NK-92 treated with Interleukin-12 subunit alpha and Interleukin-12 subunit beta, amount 100 ng/mL, for 24 hours (cell line): ENCODE measurements at places on chromosomes 3 and 15.

DNA sequence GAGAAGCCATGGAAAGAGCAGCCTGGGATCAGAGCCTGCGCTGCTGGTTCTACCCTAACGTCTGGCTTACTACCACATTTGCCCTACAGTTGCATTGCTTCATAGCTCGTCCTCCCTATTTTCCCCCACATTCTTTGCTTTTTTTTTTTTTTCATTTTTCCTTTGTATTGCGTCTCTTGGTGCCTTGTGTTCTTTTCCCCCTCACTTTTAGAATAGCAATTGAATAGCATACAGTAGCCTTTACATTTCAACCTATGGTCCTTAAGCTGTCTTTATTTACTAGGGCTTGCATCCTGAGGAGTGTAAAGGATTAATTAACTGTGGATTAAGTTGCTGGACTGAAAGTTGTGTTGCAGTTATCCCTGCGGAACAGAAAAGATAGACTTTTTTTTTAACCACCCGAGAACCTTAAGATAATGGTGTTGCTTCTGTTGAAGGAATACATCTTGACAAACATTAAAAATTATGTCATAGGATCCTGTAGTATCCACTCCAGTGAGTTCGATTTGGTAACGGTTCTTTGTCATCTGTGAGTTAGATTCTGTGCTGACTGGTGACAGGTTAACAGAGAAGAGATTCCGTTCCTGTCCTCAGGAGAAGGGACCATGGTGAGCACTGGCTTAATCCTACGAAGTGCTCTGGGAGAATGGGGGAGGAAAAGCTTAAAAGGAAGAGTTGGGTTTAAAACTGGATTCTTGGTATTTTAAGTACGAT, 417.4 kb upstream of the NAALADL2 start:
- no peak for DNase-seq

GRCh38 chr3:109257269-109257668, 59.0 kb downstream of the DPPA2 start:
- DNase-seq, result no peak

GRCh38 chr15:101342056-101342455, 47.0 kb upstream of the SNRPA1 start:
- no peak for DNase-seq

- no peak for DNase-seq
These were observed 73.8 kb upstream of the HRH1 start for GRCh38 chr3:11080492-11080891.

DNA sequence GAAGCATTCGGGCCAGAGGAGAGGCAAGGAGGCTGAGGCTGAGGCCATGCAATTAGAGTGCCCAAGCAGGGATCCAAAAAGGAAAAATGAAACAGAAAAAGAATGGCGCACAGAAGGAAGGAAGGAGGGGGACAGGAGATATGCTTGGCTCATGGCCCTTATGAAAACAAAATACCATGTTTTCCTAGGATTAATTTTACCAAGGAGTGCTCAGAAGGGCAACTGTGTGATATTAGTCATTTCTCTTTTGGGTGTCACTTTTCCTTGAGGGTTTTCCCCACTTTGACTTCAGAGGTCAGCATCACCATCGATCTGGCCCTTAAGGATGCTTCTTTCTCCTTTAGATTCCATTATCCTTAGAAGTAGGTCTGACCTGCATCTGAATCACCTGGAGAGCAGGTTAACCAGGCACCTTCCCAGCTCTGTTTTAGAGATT, 1.4 kb downstream of the PARP14 start:
- DNase-seq, result no peak

- no peak for DNase-seq
These were observed 2.7 kb downstream of the LIPH start for GRCh38 chr3:185549651-185550111.

- DNase-seq, result no peak
These were observed 1216.2 kb downstream of the ROBO2 start for GRCh38 chr3:78256123-78256522.

- no peak for DNase-seq
These were observed 149.3 kb upstream of the ATP11B start for GRCh38 chr3:182644013-182644412.

DNA sequence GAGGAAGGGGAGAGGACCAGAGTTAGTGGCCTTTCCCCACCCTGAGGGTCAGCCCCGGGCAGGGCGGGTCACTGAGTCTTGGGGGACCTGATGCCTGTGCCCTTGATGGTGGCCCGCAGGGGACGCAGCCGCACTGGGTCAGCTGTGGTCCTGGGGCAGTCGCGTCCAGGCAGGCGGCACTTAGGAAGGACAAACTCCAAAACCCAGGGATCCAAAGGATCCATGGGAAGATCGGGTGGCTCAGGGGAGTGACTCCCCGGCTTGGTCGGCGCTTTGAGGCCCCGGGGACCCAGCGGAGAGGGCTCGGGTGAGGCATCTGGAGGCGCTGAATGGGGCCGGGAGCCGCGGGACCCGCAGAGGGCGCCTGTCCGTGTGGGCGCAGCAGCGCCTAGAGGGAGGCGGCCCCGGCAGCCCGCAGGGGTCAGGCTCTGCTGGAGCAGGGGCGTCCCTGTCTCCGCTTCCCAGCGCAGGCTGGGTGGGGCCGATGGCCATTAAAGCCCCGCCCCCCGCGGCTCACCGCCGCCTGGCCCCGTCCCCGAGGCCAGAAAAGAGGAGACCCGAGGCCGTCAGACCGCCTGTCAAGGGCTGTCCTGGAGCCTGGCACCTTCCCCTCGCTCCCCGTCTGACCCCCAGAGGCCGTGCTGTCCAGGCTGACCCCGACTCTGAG, 17.5 kb downstream of the CIDEC start:
- no peak for DNase-seq

DNA sequence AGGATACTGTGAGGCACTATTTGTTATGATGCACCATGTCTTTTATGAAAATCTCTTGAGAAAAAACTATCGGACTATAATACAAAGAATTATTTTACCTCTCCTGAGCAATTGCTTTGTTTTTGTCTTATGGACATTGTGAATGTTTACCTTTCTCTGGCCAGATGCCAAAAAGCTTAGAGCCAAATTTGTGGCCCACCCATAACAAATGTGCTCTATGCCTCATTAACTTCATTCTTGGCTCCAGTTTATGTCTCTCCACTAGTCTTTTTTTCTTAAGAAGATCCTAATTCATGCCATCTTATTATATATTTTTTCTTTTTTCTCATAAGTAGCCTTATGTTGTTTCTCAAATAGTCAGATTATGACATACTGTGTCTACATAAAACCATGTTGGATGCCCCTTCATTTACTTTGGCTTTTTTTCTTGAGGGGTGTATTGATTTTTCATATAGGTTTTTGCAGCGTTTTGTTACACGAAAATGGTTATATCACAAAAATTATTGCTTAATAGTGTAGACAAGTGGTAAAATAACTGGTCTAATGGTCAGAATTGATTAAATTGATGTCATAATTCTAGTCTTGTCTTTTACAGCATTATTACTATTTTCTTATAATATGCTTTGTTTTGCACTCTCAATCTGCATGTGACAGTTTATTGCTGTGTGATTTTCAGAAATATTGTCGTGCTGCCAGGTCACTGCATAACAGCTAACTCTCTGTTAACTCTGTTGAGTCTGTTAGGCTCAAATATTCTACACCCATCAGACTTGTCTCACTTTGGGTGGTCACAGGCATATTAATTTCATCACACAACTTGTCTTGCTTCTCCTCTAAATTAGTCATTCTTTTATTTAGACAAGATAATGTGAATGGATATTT, 18.2 kb downstream of the SENP8 start:
- DNase-seq, result no peak

DNA sequence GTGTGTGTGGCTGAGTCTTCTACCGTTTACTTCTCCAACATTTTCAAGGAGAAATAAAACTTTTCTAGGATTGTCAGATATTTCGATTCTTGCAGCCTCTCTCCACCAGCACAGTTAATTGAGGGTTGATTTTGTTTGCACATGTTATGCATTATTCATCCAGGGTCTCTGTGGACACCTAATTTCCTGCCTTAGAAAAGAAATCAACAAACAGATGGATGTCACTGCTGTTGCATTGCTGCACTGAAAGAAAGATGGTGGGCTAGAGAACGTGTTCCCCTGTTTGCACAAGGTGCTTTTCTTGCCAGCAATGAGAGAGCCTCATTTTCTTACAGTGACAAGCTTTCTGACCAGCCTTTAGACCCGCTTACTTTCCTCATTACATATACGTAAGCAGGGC, 150.0 kb downstream of the CLSTN2 start:
- DNase-seq, result no peak

- no peak for DNase-seq
These were observed 40.8 kb downstream of the CLDN1 start for GRCh38 chr3:190281308-190282051.
